ENCODE measurements at places on chromosomes 7 and 10.

DNA sequence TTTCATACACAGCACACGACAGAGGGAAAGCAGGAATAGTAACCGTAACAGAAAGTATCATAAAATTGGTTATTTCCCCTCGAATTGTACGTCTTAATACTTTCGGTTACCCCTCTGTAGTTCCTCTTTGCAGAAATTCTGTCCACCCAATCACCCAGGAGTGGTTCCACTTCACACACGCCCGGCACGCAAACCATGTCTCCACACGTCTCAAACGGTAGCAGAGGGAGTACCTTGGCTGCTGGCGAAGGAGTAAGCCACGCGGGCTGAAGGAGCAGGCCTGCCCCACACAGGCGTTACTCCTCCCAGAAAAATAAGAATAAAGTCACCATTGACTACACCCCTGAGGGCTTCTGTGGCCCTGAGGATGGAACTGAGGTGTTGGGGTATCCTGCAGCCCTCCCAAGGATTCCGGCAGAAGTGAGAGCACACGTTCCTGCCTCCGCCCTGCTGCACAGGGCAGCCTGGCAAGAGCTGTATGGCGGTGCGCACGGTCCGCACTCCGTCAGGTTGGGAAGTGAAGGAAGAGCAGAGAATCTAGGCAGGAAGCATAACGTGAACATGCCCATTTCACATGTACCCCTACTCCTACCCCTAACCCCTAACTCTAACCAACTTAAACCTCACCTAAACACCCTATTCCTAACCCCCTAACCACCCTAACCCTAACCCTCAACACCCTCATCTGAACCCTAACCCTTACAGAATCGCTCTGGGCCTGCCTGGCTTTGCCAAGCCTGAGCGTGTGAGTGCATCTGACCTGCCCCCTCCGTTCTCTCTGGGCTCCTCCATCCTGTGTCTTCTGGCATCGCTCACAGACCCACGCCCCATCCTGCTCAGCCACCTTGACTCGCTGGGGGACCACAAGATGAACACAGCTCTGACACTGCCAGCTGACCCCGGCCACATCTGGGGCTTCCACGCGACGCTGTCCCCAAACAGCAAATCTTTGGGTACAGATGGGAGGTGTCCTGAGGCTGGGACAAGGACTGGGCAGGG lies 18.2 kb downstream of the GPR146 start:
- DNase-seq, result no peak

DNA sequence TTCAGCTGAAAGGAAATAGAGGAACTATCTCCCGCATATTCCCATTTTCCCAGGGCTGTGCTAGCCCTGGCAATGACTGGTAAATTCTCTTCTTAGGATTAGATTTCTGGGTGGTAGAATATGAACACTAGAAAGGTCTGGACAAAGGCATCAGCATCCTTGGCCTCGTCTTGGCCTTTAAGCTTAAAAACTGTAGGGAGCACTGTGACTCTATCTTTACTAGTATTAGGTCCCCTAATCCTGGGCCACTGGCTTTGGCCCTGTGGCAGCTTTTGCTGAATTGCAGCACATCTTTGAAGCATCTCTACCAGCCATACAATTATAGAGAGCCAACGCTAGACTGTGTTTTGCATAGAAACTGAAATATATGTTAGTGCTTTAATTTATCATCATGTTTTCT lies 41.5 kb upstream of the EBLN1 start:
- DNase-seq, result no peak

GRCh38 chr10:133224076-133224475 lies 5.9 kb upstream of the UTF1 start:
- DNase-seq, result no peak

DNA sequence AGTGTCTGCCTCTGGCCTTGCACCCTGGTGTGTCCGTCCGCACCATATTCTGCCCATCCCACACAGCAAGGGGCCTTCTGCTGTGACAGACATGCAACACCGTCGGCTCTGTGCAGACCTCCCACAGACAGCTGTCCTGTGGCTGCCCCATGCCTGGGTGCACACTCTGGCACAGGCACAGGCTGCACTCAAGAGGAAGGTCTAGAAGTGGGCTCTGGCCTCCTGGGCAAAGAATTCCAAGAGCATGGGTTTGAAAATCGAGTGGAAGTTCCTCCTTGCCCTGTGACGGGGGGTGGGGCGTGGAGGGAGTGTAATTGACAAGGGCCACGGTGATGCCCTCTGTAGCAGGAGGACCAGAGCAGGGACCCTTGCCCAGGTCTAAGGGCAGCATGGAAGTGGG lies 4.3 kb upstream of the LOXL4 start:
- no peak for DNase-seq

DNA sequence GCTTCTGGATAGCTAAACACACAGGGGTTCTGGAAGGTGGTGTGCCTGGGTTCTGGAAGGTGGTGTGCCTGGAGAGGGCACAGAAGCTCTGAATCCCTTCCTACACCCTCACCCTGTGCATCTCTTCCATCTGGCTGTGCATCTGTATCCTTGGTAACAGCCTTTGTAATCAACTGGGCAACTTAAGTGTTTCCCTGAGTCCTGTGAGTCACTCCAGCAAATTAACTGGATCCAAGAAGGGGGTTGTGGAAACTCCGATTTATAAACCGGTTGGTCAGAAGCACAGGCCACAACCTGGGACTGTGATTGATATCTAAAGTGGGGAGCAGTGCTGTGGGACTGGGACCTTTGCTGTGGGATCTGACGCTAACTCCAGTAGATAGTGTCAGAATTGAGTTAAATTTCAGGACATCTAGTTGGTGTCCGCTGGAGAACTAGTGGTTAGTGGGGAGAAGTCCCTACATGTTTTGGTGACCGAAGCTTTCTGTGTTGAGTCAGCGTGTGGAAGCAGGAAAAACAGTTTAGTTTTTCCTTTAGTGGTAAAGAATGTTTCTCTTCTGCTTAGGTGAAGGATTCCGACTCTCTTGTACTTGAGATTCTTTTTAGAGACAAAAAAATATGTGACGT lies 228.1 kb downstream of the BMPER start:
- no peak for DNase-seq

- no peak for DNase-seq
These were observed 153.7 kb upstream of the AGK start for GRCh38 chr7:141397236-141398163.

DNA sequence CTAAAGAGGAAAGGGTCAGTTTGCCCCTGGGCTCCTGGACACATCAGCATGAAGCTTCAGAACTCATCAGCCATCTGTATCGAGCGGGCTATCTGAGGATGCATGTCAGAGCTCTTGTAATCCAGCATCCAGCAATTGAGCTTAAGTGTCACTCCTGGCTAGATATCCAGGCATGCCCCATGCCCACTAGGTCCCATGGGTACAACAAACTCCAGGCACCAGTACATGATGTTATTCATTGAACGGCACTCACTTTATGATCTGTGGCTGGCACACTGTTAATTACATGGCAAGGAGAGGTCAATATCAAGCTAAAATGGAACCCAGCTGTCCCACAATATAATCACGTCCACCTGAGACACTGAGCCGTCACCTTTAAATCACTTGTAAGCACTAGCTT lies 274.2 kb downstream of the ELMO1 start:
- DNase-seq, result no peak

- DNase-seq, result no peak
These were observed 594 bp downstream of the CNNM1 start for GRCh38 chr10:99329554-99330346.

Data from kidney capillary endothelial cell (primary cell).